ENCODE measurements at places on chromosomes 5 and 9.
A peak's percentile ranks its signal among the peaks of the same experiment; 100 is the strongest.

- DNase-seq: peak; percentile 59
These were observed 796 bp upstream of the GADD45G start for GRCh38 chr9:89603767-89604665.

GRCh38 chr9:123835821-123836220, 94.1 kb downstream of the DENND1A start:
- DNase-seq: no peak

DNA sequence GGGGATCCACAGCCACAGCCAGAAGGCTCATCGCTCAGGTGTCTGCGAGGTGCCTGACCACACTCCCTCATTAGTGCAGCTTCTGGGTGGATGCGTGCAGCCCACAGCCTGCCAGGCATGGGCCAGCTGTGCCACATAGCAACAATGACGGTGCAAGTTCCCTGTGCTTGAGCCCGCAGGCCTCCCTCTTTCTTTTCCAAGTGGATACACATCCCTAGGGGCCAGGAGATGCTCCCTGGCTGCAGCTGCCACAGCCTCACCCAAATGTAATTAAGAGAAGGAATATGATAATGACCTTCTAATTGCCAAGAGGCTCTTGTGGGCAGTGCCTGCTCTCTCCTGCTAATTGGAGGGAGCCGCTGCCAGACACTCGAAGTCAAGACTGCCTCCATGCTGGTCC, 116.0 kb upstream of the PPP1R26 start:
- DNase-seq: peak; percentile 59

DNA sequence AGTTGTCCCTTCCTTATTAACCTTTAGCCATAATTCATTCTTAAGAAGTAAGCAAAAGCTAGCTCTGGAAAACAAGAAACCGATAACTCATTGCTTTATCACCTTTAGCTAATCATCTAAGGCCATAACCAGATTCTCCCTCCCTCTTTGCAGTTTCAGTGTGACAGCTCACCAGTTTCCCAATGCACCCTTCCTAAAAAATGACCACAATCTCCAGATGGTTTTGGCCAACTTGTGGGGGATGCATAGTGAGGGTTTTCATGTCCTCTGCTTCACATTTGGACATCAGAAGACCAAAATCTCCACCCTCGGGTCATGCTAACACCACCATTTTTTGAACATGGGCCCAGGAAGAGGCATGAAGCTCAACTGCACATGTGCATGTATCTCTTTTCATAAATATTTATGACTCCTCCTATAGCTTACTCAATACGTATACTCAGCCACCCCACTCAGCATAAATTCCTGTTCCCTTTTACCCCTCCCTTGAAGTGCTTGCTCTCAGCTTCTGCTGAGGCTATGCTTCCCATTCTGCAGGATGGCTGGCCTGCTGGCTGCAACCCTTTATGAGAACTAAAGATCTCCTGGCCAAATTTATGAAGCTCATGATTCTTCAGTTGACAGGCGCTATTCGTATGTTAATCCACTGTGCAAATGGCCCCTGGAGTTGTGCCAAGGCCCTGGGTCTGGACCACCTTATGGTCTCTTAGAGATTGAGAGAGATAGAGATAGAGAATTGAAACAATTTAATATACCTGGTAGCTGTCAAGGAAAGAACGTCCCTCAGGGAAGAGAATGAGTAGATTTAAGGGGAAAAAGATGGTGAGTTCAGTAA, 14.8 kb downstream of the PPP3R2 start:
- peak; percentile 9 for DNase-seq

- no peak for DNase-seq
These were observed 644.4 kb downstream of the PDE4D start for GRCh38 chr5:59249160-59249559.

DNA sequence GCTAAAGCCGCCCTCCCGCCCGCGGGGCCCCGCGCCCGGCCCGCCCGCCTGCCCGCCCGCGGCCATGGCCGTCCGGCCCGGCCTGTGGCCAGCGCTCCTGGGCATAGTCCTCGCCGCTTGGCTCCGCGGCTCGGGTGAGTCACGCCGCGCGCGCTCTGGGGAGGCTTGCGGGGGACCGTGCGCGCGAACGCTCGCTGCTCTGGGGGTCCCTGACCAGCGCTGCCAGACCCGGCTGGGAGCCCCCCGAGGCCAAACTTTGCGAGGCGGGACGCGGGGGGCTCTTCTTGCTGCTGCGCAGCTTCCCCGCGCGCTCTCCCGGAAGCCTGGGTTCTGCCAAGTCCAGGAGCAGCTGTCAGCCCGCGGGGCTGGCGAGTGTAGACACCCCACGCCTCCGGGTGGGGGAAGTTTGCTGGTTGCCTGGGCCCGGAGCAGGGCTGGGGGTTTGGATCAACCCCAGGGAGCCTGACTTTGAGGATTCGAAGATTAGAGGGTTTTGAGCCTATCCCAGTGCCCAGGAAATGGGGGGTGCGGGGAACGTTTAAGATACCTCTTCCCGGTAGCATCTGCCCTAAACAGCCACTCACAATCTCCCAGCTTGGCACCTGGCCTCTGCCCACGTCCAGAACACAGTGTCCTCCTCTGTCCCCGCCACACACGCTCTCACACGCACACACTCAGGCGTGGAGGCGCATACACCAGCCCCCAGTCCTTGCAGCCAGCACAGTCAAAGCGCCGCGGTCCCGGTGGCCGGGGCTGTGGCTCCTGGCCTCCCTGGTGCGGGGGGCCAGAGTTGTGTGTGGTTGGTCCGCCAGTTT, 535 bp downstream of the UNC5A start:
- DNase-seq: no peak

DNA sequence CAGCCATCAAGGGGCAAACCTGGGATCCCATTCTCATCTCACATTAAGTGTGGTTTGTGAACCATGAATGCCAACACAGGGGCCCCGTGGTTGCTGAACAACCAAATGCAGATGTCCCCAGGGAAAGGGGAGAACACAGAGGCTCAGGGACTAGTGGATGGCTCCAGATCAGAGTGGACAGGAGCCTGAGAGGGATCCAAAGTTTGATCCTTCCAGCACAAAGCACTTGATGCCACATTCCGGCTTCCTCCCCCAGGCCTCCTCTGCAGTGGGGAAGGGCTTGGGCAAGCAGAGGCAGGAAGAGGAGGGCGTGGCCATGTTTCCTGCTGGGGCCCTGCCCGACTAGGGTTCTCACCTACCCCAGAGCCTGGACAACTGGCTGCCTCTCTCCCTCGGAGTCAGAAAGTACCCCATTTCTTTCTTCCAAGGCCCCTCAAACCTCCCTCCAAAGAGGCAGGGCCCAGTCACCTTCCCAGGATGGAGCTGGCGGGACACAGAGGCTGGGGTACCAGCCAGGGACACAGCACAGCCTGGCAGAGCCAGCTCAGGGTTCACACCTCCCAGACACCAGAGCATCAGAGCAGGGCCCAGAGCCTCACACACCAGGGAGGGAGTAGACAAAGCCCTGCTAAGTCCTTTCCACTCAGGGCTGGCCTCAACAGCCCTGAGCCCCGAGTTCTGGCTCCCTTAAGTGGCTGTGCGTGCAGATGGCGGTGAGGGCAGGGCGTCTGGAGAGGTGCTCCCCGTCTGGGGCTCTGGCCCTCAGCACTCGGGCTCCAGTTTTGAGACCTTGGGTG, 4.3 kb upstream of the RNF44 start:
- DNase-seq: no peak

- no peak for DNase-seq
These were observed 9.8 kb downstream of the VDAC1 start for GRCh38 chr5:133994990-133995333.

DNA sequence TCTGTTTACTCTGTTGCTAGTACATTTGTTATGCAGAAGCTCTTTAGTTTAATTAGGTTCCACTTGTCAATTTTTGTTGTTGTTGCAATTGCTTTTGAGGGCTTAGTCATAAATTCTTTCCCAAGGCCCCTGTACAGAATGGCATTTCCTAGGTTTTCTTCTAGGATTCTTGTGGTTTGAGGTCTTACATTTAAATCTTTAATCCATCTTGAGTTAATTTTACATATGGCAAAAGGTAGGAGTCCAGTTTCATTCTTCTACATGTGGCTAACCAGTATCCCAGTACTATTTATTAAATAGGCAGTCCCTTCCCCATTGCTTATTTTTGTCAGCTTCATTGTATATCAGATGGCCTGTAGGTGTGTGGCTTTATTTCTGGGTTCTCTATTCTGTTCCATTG, 792.4 kb downstream of the PTPRD start:
- no peak for DNase-seq

DNA sequence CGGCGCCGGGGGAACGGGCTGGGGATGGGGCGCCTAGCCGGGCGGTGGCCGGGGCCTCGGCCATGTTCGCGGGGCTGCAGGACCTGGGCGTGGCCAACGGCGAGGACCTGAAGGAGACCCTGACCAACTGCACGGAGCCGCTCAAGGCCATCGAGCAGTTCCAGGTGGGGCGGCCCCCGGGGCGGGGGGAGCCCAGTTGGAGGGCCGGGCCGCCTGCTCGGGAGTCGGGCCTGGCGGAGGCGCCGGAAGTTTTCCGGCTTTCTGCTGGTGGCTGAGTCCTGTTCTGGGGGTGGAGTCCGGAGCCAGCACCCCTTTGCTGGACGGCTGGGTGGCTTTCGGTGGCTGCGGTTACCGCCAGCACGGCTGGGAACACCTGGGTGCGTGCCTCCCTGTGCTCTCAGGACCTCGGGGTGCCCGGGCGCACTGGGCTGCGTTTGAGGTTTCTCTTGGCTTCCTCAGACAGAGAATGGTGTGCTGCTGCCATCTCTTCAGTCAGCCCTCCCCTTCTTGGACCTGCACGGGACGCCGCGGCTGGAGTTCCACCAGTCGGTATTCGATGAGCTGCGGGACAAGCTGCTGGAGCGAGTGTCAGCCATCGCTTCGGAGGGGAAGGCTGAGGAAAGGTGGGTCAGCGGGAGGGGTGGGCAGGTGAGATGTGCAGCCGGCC, 454 bp downstream of the NELFB start:
- DNase-seq: no peak

DNA sequence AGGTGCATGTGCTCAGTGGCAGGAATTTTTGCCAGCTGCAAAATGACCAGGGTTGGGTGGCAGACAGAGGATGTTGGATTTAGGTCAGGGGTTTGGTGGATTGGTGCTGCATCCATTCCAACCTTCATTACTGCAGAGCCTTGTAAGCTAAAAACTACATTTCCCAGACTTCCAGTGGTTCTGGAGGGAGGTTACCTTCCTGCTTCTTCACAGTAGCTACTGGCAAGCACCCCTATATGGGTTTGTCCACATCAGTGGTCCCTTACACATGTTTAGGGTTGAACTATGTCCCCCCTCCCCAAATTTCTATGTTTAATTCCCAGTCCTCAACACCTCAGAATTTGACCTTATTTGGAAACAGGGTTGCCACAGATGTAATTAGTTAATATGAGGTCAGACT, 20.7 kb upstream of the IL17B start:
- no peak for DNase-seq

DNA sequence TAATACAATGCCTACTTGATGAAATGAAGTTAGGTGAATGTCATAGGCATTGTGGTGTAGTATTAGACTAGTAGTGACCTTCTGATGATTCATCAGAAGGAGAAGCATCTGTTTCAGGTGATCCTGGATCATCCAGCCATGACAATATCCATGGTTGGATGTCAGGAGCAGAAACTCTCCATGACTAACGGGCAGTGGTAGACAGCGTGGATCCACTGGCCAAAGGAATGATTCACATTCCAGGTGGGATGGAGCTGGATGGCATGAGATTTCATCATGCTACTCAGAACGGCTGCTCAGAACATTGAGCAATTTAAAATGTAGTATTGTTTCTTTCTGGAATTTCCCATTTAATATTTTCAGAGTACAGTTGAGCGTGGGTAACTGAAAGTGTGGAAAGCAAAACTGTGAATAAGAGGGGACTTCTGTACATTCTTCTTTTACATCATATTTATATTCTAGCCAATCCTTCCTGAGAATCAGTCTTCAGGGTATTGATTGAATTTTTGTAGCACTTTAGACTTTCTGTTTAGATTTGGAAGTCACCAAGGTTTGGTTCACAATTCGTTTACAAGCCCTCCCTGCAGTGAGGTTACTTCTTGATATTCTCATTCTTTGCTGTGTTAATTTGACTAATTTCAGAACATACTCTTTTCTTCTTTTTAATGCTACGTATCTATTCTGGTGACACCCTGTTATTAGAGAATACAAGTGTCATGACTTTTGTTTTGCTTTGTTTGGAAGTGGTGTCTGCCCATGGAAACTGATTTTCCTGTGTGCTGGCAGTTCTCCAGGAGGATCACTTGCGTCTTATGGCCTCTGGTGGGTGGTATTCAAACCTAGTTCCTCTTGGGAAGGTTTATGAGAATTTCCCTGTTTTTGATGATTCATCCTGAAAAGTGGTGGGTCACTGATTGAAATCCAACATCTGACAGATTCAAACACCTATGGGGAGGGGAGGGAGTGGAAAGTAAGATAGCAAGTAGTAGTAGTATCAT, 12.2 kb upstream of the CLINT1 start:
- no peak for DNase-seq

DNA sequence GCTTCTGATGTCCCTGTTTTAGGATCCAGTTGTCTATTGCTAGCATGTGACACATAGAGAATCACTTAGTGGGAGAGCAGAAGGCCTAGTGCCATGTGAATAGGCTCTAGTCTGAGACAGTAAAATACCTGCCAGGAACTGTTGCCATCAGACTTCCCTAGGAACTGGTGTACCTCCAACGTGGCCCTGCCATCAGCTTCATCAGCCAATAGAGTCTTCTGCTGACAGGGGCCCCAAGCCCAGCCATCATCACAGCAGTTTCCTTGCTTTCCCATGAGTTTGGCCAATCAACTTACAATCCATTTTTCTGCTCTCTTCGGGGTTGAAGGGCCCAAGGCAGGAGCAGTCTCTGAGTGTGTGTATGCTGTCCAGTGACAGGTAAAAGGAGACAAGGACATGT, 128.4 kb upstream of the ADRA1B start:
- no peak for DNase-seq

- DNase-seq: no peak
These were observed 175.4 kb downstream of the RGS3 start for GRCh38 chr9:113638897-113639296.

DNA sequence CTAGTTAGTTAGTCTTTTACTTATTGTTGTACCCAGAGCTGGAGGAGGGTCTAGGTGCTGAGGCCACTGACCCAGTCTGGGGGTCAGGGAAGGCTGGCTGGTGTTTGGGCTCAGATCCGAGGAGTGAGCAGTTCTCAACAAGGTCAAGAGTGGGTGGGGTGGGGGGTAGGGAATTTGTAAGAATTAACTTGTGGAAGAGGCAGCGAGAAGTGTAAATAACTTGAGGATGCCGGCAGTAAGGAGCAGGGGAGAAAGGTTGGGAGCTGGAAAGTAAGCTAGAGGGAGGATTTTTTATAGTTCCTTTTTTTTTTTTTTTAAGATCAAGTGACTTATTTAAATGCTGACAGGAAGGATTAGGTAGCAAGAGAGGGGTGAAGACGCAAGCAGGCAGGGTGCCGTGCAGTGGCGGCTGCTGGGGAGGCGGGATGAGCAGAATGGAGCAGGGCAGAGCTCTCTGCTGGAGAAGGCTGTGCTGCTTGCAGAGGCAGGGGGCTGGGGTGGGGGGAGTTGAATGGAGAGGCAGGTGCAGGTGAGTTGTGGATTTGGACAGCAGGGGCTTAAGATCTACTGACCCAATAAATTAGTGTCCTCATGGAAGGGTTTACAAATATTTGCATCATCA, 35.3 kb upstream of the SMIM32 start:
- DNase-seq: no peak

DNA sequence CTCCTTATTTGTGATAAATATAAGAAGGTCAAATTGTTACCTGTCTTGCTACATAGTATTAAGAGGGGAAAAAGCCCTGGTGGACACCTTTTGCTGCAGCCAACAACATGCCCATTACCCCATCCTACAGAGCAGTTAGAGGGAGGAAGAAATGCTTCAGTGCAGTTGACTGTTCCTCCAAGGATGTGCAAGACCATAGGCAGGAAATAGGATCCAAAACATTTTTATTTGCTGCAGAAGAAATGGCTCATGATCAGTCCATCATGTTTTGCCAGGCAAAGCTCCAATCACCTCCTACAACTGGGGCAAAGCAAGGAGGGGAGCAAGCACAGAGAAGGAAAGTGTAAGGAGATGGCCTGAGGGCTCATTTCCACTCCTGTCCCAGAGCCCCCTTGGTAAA, 399.1 kb upstream of the PIK3R1 start:
- DNase-seq: no peak
